Stimulated activated CD8-positive, alpha-beta memory T cell treated with anti-CD3 and anti-CD28 coated beads, Interleukin-7, amount 100 ng/mL, for 1 hour (primary cell): ENCODE measurements at places on chromosomes 1 and 21.

DNA sequence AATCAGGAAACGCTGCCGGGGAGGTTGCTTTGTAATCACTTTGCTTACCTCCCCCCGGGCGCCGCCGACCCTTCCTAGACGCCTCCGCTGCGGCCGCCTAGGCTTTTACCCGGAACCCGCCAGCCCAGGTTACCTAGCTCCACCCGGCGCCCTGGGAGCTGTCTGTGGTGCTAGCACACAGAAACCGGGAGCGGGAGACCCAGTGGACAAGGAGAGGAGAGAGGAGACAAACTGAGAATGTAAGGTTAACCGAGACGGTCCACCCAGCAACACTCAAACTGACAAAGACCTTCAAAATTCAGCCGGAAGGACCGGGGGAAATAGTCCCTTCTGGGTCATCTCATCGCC lies 9.8 kb downstream of the BARHL2 start:
- no peak for DNase-seq

DNA sequence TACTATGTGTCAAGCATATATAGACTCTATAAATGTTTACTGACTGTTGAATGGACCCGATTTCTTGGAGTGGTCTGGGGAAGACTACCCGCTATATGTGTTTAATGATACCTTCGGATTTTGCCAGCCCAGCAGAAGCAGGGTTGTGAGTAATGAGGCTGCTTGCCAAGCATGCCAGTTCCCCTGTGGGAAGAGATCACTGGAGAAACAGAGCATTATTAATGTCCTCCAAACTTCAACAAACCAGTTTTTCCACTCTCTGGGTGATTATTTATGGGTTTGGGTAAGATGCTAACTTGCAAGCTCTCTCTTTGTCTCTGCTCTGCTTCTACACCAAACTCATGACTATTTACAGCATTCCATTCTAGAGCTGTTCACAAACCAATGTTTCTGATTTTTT lies 25.1 kb upstream of the PHGDH start:
- no peak for DNase-seq

- no peak for DNase-seq
Observed at GRCh38 chr1:215181518-215181917, 99.0 kb downstream of the KCNK2 start.

- no peak for DNase-seq
Observed at GRCh38 chr1:39835110-39835509, 46.4 kb upstream of the BMP8B start.

GRCh38 chr1:216181590-216181989 lies 241.7 kb downstream of the USH2A start:
- no peak for DNase-seq

DNA sequence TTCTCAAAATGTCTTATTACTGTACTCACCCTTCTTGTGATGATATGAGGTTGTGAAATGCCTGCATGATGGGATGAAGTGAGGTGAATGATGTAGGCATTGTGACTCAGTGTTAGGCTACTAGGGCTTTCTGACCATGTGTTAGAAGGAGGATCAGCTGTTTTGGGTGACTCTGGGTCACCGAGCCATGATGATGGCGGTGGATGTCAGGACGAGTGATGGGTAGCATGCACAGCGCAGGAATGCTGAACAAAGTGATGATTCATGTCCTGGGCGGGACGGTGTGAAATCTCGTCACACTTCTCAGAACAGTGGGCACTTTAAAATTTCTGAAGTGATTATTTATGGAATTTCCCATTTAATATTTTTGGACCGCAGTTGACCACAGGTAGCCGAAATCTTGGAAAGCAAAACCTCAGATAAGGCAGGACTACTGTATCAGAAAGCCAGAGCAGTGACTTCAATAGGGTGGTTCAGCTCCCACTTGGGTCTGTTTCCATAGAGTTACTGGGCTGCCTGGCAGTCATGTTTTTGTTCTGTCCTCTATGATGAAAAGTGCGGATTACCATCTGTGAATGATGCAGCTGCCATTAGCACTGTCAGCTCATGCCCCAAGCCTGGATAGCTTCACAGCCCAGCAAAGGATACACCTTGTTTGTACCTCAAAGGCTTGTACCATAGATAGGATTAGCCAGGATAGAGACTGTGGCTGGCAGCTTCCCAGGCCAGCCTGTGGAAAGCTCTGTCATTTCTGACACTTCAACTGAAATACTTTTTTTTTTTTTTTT lies 26.6 kb downstream of the IL6R start:
- peak; percentile 24 for DNase-seq

GRCh38 chr21:17390569-17390968 lies 122.3 kb upstream of the CXADR start:
- DNase-seq, result no peak

- DNase-seq, result no peak
Observed at GRCh38 chr1:75668813-75669212, 55.7 kb upstream of the ACADM start.

DNA sequence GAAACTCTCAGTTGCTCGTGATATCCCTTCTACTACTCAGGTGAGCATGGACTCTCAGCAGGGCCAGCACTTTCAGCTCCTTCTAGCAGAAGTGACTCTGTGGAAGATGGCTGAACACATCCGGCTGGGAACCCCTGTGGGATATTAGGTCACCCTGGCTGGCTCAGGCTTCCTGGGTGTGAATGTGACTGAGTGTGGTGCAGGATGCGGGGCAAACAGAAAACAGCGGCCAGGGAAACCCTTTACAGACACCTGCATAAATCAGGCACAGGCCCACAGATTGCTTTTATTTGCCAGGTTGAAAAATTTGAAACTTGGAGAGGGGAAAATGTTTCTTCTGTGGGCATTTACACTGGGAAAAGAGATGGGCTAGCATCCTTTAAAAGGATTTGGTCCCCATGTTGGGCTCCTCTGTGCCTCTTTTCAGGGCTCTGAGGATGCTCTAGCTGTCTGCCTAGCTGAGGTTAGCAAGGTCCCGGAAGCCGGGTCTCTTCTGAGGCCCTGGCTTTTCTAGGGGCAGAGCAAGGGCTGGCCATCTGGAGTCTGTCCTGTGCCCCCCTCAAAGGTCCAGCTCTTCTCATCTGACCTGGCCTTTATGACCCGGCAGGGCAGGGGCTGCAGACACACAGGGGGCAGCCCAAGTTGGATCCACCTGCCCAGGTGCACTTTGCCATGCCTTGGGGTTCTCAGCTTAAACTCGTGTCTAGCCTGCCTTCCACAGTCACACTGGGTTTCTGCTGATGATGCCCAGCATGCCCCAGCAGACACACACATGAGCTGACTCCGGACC lies 243.0 kb downstream of the SIPA1L2 start:
- DNase-seq, result no peak

DNA sequence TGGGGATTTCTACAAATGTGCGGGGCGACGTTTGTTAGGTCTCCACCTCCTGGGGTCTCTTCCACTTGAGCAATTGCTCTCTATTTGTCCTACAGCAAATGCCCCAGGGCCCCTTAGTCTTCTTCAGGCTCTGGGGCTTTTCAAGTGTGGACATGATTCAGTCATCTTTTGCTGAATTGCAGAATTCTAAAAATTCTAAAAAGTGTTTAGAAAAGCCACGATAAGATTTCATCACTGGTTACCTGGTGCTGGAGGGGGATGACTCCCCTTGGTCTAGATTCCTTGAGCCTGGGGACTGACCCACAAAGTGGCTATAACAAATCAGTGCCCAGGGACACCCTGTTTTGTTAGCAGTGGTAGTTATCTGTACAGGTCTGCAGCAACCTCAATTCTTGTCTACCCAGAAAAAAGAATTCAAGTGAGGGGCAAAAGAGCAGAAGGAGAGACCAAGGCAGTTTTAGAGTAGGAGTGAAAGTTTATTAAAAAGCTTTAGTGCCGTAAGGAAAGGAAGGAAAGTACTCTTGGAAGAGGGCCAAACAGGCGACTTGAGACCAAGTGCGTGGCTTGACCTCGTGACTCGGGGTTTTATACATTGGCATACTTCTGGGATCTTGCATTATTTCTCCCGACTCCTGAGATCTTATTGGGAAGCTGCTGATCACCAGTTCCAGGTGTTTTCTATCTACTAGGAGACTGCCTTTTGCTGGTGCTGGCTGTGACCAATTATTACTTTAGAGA lies 25.2 kb downstream of the PROK1 start:
- no peak for DNase-seq

GRCh38 chr1:43844114-43844513 lies 89.5 kb upstream of the ARTN start:
- no peak for DNase-seq

GRCh38 chr1:111436726-111437125 lies 9.2 kb upstream of the OVGP1 start:
- no peak for DNase-seq

GRCh38 chr1:25620211-25620610 lies 3.6 kb downstream of the MAN1C1 start:
- DNase-seq, result no peak

- DNase-seq, result no peak
Observed at GRCh38 chr1:52240592-52241210, 98.8 kb downstream of the ZFYVE9 start.

GRCh38 chr1:107833061-107833460 lies 131.9 kb downstream of the VAV3 start:
- no peak for DNase-seq

DNA sequence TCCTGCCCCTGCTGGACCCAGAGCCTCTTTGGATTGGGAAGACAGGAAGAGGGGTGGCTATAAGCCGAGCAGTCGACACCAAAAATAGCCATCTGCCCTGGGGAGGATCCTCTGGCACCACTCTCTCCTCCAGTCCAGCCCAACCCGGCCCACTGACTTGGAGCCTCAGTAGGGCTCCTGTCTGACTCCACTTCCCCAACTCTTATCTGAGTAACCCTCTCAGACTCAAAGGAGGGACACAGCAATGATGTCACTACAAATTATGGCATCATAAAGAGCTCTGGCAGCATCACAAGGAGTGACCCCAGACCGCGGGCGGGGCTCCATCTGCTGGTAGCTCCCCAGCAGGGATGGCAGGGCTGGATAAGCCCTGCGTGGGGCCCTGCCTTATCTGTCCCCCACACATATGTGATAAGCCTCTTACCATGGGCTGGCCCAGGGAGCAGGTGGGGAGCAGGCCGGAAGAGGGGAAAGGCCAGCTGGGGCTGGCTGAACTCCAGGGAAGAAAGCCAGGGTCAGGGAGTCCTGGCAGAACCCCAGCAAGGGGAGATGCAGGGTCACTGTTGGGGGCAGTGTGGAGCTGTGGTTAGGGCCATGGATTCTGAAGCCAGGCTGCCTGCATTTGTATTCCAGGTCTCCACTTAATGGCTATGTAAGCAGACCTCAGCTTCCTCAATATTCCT lies 4.6 kb upstream of the SLC6A9 start:
- no peak for DNase-seq

DNA sequence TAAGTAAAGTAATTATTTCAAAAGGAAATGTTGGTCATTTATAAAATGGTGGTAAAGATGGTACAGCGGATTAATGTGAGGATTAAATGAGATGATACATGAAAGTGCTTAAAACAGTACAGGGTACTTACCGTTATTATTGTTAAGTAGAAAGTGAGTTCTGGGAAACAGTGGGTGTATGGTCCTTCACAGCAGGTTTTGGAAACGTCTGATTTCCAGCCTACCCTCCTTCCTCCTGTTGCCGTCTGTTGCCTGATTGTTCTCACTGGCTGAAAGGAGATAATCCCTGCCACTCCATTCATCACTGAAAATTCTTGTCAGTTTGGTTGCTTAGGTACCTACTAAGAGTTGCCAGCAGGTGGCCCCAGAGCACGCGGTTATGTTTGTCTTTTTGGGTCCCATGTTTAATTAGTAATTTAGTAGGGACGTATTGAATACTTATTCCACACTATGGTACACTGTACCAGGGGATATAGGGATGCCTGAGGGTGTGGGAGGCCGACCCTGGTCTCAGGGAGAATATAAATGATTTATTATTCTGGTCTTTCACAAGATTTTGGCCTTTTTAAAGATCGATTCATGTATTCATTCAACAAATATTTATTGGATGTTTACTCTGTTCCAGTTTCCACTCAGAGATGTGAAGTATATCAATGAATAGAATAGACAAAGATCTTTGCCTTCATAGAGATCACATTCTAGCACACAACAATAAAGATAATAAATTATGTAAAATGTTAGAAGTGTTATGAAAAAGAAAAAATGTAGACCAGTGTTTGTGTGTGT lies 30.8 kb upstream of the RPTN start:
- peak; percentile 21 for DNase-seq

DNA sequence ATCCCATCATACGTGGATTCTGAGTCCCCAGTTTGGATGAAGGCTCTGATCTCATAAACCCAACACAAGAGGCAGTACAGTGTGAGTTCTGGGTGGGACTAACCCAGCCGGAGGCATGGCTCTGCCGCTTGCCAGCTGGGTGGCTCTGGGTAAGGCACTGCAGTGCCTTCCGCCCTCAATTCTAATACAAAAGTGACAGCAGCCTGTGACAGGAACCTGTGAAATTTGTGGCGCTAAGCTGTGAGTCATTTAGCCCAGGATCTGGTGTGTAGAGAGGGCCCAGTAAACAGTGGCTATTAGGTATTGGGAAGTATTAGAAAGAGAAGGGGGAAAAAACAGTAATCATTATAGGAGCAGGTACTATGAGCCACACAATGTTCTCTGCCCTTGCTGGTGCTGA lies 23.3 kb downstream of the HSPG2 start:
- DNase-seq, result no peak

DNA sequence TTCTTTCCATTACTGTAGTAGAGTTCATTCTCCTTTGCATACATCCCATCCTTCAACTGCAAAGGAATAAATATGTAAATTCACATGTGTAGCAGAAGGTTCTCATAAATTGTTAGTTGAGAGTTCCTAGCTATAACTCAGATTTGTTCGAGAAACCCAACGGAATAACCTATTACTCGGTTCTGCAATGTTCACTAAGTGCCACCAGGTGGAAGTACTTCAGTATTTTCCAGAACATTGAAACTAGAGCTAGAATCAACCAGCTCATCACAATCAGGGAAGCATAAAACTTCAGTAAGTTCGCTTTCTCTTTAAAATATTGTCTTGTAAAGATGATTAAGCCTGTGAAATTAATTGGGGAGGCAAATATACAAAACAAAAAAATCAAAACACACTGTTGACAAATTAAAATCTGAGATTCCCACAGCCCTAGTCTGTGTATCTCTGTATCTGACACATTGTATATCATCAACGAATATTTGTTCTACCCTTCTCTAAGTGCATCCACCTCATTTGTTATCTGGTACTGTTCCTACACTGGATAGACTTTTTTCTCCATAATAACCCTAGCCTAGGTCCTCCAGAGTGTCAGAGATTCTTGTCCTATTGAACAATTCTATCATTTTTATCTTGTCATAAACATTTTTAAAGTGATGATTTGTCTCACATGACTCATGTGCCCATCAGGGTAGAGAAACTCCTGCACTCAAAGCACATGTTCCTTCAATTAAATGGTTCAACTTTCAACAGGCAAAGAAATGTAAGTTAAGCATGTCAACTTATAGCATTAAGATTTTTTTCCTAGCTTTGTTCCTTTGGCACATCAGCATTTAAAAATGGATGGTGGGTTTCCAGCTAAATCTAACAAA lies 31.9 kb downstream of the MROH9 start:
- no peak for DNase-seq
